T1000 (cell line): ENCODE measurements at places on chromosomes 2 and 18.
A peak's percentile ranks its signal among the peaks of the same experiment; 100 is the strongest.

DNA sequence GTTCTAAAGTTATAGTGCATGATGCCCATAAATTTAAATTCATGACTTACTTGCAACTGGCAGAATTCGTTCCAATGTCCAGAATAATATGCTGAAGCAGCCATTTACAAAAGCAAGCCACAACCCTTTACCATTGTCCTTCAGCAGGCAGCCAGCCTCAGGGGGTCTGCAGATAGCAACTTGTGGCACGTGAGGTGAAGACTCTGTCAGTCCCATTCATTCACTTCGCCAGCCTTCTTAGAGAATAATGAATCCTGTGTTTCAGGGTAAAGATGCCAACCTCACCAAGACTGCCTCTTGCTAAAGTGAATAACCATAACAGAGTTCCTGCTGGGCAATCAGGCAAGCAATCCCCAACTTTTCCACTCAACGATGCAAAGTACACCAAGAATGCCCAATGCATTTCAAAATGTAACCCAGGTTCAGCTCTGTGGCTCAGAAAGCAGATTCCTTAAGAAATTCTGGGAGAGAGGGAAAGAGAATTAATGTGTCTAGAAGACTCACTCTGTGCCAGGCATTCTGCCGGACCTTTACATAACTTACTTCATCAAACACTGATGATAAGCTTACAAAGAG lies 315.4 kb downstream of the NCKAP5 start:
- no peak for DNase-seq

DNA sequence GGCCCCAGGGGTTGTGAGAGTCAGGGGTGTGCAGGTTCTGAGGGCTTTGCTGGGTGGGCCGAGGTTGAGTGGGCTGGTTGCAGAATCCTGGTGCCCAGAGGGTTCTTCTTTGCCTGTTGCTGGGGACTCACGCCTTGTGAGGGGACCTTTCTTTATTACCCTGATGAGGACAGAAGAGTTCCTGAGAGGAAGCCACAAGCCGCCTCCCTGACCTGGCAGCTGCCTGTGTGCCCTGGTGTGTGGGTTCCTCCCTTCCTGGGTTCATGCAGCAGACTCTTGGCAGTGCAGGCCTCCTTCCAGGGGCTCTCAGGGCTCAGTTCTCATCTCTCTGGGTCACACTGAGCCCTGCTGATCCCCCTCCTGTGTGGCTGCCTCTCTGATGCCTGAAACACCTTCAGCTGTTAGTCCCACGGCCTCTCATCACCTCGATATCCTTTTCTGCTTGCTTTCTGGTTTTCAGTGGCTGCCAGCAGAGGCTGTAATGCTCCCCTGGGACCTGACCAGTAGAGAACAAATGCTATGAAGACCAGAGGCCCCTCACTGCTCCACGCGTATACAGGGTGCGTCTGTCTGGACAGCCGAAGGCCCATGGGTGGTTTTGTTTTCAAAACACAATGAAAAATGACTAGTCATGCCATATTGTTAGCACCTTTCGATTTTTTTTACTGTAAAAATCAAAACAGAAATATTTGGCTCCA lies 191.3 kb downstream of the AGAP1 start:
- no peak for DNase-seq

- DNase-seq: no peak
Observed at GRCh38 chr18:46750626-46751025, 6.2 kb downstream of the ST8SIA5 start.

GRCh38 chr18:61323951-61324350 lies 9.3 kb upstream of the CDH20 start:
- DNase-seq: no peak

DNA sequence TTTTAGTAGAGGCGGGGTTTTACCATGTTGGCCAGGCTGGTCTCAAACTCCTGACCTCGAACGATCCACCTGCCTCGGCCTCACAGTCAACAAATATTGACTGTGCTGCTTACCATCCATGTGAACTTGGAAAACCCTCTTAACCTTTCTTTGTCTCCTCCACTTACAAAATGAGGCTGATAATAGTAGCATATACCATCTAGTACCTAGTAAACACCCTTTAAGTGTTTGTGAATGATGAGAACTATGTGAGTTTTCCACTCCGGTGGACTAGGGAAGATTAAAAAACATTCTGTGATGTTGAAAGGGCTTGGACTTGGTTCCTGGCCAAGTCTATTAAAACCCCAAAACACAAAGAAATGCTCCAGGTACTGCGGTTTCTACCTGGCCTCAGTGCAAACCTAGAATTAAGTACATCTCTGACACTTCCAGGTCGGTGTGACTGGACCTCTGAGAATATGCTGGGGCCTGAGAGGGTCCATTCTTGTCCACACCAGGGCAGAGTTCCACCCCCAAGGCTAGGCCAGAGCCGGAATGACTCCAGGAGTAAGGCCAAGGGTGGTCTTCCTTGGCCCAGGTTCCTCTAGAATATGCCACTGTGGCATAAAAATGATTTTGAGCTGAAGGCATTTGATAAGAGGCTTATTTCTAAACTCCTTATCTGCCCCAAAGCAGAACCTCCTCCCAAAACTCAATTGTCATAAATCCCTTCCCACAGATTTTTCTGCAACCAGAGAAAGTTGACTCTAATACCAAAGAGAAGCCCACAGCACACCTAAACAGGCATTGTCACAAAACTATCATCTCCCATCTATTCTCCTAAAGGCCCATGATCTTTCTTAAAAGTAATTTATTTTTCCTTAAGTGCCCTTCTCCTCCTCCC lies 217.5 kb downstream of the TGIF1 start:
- DNase-seq: no peak

- DNase-seq: peak; percentile 65
Observed at GRCh38 chr2:24721470-24721869, 71.7 kb downstream of the PTRHD1 start.

- no peak for DNase-seq
Observed at GRCh38 chr2:200446612-200447011, 63.3 kb downstream of the KCTD18 start.
